ENCODE measurements at places on chromosomes 6 and 20. TPM values are rescaled to one million over a fixed set of nuclear protein-coding genes. Genes with fewer than 3 reads are reported as not detected.

SOX18 gene
- total RNA-seq = not detected

- peak; percentile 62 for DNase-seq
These were observed at the start of gene SIRPA for GRCh38 chr20:1894951-1895673. Gene SIRPA (plus strand): TSS chr20:1895407. CDS start chr20:1895448, 41 bp downstream.

DNA sequence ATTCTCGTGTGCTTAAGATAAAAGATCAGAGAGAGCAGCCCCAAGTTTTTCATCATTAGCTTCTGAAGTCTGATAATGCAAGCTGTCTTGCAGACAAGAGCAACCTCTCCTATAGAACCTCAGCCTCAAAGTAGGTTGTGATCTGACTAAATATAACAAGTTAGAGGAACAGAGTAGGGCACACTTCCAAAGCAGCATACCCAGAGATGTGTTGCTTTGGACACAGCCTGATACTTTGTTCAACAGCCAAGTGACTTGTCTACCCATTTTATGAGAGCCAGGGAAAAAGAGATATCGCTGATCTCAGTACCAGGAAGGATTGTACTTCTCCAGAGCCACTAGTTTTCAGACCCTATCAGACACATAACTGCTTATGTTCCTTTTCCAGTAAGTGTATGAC, 44.2 kb upstream of the OPRM1 start:
- no peak for DNase-seq

GRCh38 chr6:56853541-56853940, 101.4 kb upstream of the BEND6 start:
- DNase-seq = no peak

DNA sequence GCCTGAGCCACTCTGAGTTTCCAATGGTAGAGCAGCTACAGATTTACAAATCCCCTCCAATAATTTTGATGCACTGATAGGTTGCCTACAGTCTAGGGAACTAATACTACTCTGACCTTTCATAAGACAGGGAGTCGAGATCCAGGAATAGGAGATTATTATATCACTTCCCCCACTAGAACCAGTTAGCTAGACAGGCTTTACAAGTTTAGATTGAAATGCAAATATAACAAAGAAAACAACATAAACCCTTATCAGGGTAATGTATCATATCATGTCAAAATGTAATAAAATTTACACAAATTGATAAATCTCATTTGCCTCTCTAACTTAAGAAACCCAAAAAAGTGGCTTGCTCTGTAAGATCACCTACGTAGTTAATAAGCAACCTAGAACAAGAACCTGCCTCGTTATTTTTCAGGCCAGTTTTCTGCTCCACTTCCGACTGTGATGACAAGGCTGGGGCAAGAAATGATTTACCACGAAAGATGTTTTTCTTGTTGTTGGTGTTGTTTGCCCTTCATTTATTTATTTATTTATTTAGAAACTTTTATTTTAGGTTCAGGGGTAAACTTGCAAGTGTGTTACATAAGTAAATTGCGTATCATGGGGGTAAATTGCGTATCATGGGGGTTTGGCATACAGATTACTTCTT, 504.2 kb upstream of the ID4 start:
- no peak for DNase-seq

- DNase-seq = no peak
These were observed 118.4 kb upstream of the PTPRK start for GRCh38 chr6:128638817-128639216.

DNA sequence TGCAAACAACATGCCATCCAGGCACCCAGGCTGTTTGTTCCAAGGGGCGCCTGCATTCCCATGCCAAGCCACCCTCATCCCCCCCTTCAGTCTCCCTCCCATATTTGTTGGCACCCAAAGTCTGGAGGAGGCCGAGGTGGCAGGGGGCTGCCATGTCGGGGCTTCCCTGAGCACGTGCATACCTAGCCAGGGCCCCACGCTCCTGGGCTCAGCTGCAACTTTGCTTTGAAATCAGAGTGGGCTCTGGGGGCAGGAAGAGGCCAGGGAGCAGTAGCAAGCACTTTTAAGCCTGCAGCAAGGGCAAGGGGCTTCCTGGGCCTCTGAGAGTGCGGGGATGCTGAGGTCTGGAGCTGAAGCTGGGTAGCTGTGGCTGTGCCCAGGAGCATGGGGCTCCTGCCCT, 655.9 kb upstream of the EYS start:
- no peak for DNase-seq

- no peak for DNase-seq
These were observed 13.5 kb upstream of the GFOD1 start for GRCh38 chr6:13500915-13501314.

GRCh38 chr20:50193836-50194421, 3.3 kb downstream of the CEBPB start:
- DNase-seq = peak; percentile 49

All from fibroblast of the aortic adventitia (primary cell).